ENCODE measurements at places on chromosomes 11 and 22.

- DNase-seq = no peak
These were observed at the start of gene TCIRG1 for GRCh38 chr11:68038718-68039525. TCIRG1 (plus strand) TSS chr11:68039025; CDS start chr11:68041272, 2,247 bp downstream.

DNA sequence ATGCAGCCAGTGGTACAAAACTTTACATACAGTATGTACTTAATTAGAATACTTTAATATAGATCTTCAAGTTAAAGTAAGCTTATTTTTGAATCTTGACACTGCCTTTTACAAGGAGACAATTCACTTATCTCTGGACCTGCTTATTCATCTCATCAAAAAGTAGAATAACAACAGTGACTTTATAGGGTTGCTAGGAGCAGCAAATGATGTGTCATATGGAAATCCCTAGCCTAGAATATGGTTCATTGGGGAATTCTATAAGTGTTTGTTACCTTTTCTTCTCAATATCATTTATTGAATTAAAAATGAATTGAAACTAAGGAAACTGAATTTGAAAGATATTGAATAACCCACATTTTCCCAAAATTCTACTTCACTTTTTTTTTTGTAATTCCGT is 45.0 kb upstream of the FIBIN start:
- no peak for DNase-seq

DNA sequence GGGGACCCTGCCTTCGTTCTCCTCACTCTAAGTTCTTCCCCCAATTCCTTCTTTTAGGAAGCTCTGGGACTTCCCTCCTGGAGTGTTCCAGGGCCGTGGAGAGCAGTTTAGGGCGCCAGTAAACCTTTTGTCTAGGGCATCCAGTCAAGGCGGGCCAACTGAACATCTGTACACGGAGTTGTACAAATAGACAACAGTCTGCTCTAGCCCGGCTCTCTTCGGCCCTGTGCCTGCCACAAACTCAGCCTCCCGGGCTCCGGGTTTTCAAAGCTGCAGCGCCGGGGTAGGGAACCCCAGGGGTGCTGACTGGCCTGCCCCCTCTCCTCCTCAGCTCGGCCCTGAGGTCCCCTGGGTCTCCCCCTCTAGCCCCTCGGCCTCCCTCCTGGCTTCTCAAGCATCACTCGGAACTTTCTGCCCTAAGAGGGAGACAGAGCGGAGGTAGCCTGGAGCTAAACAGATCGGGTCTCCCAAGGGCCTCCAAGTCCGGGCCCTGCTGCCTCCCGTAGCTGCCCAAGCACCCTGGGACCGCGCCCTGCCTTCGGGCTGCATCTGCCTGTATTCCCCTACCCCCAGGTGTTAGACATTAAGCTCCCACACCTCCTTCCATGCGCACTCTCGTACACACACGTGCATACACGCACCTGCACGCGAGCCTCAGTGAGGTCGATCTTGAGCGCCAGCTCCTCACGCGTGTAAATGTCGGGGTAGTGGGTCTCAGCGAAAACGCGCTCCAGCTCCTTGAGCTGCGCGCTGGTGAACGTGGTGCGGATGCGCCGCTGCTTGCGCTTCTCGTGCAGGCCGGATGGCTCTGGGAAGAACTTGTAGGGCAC is 3.3 kb downstream of the PHOX2A start:
- DNase-seq = no peak

GRCh38 chr11:64647019-64647779 is 56.2 kb downstream of the SLC22A12 start:
- DNase-seq = no peak

DNA sequence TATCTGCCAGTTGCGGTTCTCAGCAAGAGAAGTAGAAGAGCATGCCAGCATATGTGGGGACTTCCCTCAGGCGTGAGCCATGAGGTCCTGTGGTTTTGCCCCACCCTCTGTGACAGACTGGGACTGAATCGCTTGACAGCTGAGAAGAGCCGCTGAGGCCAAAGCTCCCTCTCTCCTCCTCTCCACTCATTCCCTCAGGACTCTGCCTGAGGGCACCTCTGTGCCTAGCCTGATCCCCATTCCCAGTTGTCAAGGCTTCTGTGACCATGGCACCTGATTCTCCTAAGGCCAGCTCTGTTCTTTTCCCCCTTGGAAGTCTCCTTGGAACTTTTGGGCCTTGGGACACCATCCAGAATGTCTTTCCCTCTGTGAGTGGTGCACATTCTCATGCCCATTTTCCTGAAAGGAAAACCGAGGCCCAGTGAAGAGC is 27.0 kb downstream of the ART5 start:
- DNase-seq = no peak

- no peak for DNase-seq
These were observed 3.2 kb upstream of the TBX1 start for GRCh38 chr22:19757140-19757984.

DNA sequence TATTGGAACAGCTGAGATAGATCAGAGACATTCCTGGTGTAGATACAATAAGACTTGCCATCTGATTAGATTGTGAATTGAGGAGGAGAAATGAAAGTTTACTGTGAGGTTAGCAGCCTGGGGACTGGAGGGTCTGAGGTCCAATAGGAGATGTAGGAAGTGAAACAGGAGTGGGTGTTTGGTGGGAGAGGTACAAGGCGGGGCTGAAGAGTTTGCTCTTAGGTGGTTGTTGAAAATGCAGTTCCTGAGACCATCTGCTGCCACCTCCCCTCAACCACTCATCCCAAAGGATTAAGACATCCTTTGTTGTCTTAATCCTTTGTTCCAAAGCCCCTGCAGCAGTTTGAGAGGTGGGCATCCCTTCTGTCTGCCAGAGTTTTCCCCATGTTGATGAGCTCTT is 14.8 kb downstream of the PIWIL4 start:
- DNase-seq = no peak

DNA sequence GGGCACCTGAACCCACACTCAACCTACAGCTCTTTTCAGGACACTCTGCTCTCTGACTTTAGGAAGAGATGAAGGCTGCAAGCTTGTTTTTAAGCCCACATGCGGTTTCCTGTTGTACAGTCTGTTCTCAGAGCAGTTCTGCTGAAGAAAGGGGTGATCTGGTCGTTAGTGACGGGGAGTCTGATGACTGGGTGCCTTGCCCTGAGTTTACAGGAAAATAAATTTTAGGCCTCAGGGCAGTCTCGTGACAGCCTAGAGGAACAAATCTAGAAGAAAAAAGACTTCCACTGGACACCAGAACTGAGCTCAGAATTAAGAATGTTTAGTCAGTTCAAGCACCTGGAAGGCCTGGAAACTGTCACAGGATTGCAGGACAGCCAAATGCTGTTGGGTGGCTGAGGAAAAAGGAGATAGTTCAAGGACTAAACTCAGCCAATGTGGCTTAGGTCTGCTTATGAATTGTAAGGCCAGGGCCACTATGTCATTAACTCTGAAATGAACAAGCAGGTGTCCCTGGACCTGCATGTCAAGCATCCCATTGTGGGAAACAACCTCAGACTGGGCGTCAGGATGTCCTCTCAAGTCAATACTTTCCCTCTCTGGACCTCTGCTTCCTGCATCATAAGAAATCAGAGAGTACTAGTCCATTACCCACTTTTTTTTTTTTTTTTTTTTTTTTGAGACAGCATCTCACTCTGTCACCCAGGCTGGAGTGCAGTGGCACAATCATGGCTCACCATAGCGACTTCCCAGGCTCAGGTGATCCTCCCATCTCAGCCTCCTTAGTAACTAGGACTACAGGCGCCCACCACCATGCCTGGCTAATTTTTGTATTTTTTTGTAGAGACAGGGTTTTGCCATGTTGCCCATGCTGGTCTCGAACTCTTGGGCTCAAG is 5.7 kb downstream of the PIK3IP1 start:
- DNase-seq = no peak

Data from D721Med (cell line).